Large intestine (tissue), 12 donors: ENCODE measurements at places on chromosomes 13 and 19.

- DNase-seq, result no peak
Observed at GRCh38 chr13:81326913-81327312, 986.0 kb upstream of the SPRY2 start.

- no peak for DNase-seq
Observed at GRCh38 chr13:47832458-47832972, 168.6 kb downstream of the SUCLA2 start.

DNA sequence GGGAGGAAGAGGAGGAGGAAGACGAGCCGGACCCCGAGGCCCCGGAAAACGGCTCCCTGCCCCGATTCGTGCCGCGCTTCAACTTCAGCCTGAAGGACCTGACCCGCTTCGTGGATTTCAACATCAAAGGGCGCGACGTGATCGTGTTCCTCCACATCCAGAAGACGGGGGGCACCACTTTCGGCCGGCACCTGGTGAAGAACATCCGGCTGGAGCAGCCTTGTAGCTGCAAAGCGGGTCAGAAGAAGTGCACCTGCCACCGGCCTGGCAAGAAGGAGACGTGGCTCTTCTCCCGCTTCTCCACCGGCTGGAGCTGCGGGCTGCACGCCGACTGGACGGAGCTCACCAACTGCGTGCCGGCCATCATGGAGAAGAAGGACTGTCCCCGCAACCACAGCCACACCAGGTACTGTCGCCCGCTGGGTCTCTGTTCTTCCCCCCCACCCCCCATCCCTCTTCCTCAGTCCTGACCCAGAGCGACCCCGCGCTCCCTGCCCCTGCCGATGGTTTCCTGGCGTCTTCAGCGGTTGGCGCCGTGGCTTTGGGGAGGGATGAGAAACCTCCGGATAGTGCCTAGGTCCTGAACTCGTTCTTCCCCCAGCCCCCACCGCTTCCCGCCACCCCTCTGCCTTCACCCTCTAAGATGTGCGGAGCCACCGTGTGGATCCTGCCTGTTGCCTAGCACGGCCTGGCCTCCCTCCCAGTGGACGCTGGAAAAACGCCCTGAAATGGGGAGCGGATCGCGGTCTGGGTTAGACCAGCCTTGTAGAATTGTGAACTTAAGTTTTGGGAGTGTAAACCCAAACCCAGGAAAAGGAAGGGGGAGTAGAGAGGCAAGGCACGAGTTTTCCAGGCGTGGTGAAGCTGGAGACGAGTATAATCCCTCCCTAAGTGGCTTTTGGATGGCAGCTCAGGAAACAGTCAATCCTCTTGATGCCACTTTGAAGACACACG is 1.5 kb downstream of the HS6ST3 start:
- no peak for DNase-seq

GRCh38 chr19:49558591-49558990 is 21.8 kb downstream of the NOSIP start:
- no peak for DNase-seq

DNA sequence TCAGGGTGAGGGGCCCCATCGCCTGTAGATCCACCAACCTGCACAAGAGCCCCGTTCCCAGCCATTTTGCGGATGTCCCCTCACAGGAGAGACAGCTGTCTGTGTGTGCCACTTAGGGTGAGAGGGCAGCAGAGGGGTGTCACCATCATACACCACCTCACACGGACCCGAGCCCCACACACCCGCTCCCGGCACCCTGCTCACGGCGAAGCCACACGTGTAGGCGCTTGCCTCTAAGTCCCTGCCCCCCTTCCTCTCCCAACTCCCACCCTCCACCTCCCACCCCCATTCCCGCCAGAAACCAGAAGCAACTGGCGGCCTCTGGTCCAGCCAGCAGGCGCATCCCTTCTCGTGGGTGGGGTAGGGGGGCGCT is 4.0 kb upstream of the DPF1 start:
- DNase-seq, result no peak

DNA sequence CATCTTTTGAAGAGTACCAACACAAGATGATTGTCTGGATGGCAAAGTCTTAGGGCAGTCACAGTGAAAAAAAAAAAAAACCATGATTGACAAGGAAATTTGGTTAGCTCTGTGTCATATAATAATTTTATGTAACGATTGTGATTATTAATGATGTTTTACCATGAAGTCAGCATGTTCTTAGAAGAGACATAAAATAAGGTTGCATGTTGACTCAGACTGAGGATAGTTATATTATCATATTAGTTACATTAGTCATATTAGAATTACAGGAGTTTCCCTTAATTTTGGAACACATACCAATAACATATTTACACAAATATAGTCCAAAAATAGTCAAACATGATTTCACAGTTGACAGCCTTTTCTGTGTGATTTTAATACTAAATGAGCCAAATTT is 5.7 kb downstream of the ZNF431 start:
- no peak for DNase-seq

DNA sequence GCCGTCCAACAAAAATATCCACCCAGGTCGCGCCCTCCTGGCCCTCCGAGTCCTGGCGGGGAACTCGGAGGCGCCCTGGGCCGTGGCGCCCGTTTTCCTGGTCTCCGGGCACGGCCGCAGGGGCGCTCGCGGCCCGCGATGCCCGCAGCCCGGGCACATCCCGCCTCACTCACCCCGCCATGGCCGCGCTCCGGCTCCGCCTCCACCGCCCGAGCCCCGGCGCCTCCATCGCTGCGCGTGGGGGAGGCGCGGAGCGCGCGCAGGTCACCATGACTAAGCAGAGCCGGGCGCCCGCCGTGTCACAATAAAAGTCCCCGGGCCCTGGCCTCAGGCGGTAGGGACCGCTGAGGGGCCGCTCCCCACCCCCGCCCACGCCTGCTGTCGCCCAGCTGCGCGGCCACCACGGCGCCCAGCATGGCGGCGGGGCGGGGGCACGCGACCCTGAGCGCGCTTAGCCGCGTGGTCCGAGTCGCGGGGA is 593 bp downstream of the KEAP1 start:
- peak; percentile 95 for DNase-seq

DNA sequence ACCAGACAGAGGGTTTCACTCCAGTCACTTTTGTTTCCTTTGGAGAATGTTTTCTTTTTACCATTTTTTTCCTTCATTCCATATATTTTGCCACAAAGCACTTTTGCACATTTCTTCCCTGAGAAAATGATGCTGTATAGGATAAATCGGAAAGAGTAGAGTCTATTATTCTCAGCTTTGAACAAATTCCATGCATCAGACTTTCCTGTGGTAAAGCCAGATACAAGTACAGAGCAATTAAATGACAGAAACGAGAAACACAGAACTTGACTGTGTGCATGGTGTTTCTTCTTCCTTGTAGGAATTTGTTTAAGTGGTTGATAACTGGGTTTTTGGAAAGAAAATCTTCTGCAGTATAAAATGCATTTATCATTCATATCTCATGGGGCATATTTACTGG is 107.4 kb upstream of the CSNK1A1L start:
- no peak for DNase-seq

DNA sequence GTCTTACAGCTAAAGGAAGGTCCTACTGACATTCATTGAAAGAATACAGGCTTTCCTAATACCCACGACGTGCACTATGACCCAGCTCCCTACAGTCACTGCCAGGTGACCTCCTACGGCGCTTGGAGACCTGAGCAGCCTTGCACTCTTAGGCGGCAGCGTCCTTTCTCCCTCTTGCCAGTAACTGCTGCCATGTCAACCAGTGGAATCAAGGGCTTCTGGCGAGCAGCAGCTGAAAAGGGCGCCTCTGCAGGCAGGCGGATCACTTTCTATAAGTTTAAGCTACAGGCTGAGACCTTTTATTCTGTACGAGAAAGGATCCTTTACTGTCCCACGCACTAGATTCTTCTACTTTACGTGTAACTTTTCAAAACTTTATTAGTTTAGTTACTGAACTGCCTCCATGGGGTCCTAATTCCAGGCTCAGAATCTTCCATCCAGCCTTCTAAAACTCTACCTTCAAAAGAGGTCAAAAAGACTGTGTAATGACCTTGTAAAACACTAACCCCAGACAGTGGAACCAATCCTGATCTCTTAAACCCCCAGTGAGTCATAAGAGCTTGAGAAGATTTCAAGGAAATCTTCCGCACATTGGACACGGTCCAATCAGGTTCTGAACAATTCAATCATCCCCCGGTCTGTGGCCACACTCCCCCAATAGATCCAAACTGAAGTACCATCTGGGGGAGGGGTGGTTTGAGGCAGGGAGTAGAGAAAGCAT is 1.9 kb downstream of the KCTD12 start:
- peak; percentile 53 for DNase-seq

- DNase-seq, result no peak
Observed at GRCh38 chr19:53908106-53908934, 758 bp upstream of the CACNG7 start.

- no peak for DNase-seq
Observed at GRCh38 chr13:58617880-58618665, 986.5 kb downstream of the PCDH17 start.

- no peak for DNase-seq
Observed at GRCh38 chr13:113304121-113304520, 7.1 kb downstream of the LAMP1 start.

- no peak for DNase-seq
Observed at GRCh38 chr13:51317262-51317661, 22.2 kb upstream of the SERPINE3 start.

- no peak for DNase-seq
Observed at GRCh38 chr19:4266253-4267000, 12.6 kb upstream of the SHD start.

DNA sequence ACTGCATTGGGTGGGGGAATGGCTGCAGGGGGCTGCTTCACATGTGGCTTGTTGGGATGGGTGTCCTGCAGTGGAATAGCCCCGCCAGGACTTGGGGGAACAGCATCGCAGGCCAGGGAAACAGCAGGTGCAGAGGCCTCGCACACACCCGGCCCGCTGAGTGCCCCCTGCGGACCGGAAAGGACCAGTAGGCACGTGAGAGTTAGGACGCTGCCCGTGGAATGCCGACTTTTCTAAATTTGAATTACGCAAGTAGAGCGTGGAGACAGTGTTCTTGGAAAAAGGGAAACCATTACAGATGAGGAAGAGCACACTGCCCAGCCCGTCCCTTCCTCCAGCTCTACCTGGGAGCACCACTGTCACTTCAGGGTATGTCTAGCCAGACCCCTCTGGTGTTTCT is 11.5 kb downstream of the DNM2 start:
- no peak for DNase-seq

GRCh38 chr13:95588721-95589120 is 36.2 kb downstream of the CLDN10 start:
- no peak for DNase-seq

- no peak for DNase-seq
Observed at GRCh38 chr13:81048026-81048461, 707.1 kb upstream of the SPRY2 start.

GRCh38 chr13:50125304-50125553 is 110.0 kb downstream of the KCNRG start:
- DNase-seq, result peak; percentile 39

DNA sequence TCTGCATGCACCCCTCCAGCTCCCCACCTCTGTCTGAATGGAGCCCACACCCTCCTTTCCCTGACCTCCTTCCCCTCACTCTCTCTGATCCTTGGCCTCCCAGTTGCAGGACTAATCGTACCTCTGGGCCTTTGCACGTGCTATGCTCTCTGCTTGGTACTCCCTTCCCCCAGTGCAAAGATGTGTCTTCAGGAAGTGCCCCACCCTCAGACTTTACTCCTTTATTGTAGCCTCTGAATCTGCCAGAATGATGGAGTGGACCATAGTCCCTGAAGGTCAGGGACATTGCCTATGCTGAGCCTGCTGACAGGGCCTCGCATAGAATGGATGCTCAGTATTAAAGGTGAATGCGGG is 1.3 kb upstream of the JUND start:
- peak; percentile 94 for DNase-seq

GRCh38 chr19:55070466-55071128 is 5.1 kb upstream of the EPS8L1 start:
- DNase-seq, result no peak

DNA sequence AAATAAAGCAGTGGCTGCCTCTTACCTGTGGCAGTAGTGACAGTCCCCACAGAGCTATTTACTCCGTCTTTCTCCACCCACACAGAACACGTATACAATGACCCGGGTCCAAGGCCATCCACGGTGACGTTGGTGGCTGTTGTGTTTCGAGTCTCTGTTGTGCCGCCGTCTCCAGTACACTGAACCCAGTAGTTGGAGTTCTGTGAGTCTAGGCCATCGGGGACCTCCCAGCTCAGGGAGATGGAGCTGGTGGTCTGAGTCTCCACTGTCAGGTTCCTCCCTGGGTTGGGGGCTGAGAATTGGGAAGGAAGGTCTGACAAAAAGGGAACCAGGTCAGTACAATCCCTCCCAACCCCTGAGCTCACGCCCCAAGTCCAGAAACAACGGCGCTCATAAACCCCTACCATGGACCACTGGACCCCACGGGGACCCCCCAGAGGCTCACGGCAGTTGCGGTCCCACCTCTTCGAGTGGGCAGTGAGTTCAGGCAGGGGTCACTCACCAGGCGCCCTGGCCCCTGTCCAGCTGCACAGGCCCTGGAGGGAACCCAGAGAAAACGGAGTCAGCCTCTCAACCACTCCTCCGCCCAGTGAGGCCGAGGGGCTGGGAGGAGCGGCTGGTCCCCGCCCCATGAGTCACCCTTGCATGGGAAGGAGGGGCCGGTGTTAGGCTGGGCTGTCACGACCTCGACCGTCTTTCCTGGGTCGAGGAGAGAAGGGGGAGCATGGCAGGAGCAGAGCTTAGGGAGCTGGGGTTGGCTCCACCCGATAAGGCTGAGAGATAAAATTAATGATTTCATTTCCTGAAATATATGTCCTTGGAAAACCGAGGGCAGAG is 2.4 kb downstream of the PTPRH start:
- peak; percentile 95 for DNase-seq

DNA sequence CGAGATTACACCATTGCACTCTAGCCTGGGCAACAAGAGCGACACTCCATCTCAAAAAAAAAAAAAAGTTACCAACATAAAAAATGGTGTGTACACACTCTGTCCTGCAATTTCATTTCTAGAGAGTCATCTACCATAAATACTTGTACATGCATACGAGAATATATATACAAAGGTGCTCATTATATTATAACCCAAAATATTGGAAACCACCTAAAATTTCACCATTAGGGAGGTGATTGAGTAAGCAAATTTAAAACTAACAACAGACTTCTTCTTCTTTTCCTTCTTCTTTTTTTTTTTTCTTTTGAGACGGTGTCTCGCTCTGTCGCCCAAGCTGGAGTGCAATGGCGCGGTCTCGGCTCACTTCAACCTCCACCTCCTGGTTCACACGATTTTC is 7.4 kb upstream of the C5AR1 start:
- no peak for DNase-seq
